ENCODE measurements at places on chromosomes 6 and 20.

DNA sequence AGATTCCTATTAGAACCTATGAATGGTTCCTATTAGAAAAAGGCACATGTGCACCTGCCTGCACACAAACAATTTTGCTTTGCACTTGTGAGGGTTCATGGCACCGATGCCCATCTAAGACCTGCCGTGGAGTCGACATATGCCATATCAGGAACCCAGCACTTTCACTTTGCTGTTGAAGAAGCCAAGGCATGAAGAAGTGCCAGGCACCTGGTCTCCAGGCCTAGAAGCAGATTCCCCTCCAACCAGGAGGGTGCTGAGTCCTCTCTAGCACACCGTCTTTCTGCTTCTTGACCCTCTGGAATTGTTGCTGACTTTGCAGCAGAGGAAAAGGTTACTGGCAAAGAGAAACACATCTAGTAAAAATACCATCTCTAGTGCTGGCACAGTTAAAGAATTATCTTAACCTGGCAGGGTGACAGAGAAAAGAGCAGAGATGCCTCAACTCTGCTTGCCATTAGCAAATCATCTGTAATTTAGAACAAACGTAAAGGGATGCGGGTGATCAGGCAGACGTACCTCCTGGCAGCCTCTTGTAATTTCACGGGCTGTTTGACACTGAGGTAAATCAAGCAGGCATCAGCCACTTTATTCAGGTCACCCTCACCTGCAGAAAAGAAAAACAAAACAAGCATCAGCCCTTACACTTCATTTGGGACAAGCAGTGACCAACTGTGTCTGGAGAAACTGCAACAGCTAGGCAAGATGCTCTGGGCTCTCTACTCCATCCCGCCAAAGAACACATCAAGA is 37.2 kb downstream of the TTI1 start:
- DNase-seq, result no peak

GRCh38 chr6:151241853-151242252 is 2.1 kb downstream of the AKAP12 start:
- no peak for DNase-seq

- peak; percentile 64 for DNase-seq
These were observed 254.2 kb downstream of the ERMARD start for GRCh38 chr6:170005665-170006064.

- DNase-seq, result no peak
These were observed 476 bp upstream of the CLIC5 start for GRCh38 chr6:46016063-46016608.

DNA sequence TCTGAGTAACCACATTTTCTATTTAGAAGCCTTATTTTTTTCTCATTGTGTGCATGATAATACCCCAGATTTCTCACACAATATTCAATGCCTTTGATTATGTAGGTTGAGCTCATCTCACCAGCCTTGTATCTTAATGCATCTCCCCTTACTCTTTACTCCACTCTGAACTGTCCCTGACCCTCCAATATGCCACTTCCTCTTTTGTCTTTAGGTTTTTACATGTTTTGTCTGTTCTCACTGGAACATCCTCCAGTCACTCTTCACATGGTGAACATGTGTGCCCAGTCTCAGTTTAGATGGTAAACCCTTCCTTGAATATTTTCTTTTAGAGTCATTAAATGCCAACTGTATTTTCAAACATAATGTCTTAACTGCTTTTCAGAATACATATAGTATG is 392.9 kb upstream of the IMPG1 start:
- DNase-seq, result no peak

Data from inflammatory macrophage (primary cell).